ENCODE measurements at places on chromosomes 4 and X.

DNA sequence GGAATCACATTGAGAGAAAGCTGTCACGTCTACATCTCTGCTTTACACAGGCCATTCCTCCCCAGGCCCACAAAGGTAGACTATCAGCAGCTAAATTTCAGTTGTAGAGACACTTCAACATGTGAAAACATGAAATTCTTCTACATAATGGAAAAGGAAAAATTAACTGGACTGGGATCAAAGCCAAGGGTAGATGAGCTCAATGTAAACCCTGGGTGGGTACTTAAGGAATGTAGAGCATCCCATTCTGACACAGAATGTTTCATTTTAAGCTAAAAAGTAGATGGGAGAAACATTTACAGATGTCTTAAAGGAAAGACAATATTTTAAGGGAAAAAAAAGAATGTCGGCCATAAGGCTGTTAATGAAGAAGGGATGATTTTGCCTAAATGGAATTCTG, 51.3 kb upstream of the NPNT start:
- no peak for DNase-seq

DNA sequence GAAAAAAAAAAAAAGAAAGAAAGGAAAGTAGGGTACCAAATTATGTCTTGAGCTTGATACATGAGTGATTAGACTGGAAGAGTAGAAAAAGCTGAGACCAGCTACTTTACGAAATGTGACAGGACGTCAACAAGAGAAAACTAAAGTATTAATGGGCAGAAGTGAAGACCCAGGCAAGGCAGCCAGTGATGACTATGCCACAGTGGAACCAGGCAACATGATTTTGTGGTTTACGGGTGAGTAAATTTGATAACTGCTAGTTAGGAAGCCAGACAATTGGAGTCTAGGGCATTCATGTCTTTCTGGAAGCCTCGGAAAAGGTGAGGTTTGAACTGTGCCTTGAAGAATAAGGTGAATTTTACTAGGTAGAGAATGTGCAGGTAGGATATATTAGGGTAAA, 326.4 kb downstream of the TENM3 start:
- DNase-seq, result no peak

GRCh38 chrX:72028701-72029470, 102.8 kb downstream of the RTL5 start:
- no peak for DNase-seq

DNA sequence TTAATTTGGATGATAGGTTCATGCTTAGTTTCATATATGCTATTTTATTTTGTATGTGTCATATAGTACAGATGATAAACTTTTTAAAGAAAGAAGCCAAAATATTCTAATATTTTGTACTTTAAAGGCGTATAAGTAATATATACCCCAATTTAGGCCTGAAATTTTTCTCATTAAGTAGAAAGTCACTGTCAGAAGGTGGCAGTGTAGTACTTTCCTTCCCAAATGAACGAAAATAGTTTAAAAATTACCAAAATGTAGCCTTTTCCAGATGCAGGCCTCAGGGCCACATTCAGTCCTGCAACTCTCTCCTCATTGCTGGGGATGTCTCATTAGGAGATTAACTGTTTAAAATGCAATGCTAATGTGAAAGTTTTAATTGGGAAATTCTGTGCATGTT, 1263.6 kb downstream of the C4orf33 start:
- no peak for DNase-seq

DNA sequence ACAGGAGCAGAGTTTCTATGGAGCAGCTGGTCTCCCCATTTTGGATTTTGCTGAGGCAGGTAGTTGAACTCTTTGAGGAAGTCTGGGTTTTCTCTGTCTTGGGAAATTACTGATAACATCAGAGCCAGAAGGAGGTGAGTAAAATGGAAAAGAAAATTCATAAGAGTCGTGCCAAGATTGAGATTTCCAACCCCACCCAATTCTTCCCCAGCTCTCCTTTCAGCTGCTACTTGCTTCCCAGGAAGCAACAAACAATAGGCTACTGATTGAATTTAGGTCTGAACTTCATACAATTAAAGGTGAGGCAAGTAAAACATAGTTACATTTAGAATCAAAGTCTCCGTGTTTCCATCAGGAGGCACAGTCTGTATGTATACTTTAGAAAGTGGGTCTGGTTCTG, 54.6 kb upstream of the EOLA2 start:
- no peak for DNase-seq

DNA sequence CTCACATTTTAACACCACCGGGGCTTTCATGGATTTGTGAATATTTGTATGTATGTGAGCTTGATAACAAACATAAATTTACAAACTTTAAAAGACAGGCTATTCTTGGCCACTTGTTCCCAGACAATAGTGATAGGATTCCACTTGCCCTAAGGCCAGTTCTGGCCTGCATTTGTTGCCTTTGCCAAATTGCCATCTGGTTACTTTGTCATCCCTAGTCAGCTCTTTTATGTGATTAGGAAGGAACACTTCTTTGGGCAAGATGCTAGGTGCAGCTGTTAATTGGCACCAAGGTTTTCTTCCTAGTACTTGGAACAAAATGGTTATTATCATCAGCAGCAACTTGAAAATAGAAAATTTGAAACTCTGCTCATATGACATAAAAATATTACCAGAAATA, 63.3 kb downstream of the CCSER1 start:
- DNase-seq, result peak; percentile 42

DNA sequence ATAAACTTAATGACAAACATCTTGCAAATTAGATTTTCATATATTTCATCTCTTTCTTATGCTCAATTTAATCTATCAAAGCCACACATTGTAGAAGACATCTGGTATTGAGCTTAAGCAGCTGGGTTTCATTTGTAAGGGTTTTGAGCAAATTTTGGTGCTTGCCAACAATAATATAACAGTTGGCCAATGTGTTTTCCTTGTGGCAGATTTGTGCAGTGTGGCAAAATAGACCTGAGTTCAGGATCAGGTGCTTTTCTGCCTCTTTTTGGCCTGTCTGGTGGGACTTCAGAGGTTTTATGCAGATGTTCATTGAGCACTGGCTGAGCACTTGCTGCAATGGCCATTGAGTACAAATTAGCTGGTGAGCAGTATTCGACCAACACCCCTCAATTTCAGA, 301.9 kb downstream of the BMPR1B start:
- DNase-seq, result no peak

- DNase-seq, result no peak
Observed at GRCh38 chr4:95409750-95410149, 139.0 kb downstream of the UNC5C start.

DNA sequence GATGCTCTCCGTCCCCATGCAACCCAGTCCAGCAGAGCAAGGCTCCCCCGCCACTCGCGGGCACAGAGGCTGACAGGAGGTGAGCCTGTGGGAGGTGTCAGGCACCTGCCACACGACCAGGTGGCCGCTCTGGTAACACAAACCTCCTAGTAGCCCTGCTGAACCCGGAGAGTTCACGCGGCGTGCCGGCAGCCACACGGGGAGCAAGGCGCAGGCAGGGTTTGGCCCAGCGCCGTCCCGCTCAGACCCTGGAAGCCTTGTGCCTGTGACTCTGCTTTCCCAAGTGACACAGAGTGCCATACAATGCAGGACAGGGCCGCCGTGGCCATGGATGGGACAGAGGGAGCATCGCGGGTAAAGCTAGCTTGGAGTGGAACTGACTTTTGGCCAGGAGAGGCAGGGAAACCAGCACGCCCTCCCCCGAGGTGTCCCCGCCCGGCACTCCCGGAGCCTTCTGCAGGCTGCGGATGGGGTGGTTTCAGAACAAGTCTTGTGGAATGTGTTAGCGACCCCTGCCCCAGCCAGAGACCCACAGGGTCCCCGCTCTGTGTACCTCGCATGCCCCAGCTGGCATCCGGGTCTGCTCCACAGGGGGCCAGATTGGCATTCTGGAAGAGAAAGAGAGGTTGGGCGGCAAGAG, 44.7 kb upstream of the AFAP1 start:
- no peak for DNase-seq

- DNase-seq, result no peak
Observed at GRCh38 chr4:6349896-6350603, 80.4 kb downstream of the WFS1 start.
